T-helper 9 cell (primary cell): ENCODE measurements at places on chromosomes 6 and 20.

DNA sequence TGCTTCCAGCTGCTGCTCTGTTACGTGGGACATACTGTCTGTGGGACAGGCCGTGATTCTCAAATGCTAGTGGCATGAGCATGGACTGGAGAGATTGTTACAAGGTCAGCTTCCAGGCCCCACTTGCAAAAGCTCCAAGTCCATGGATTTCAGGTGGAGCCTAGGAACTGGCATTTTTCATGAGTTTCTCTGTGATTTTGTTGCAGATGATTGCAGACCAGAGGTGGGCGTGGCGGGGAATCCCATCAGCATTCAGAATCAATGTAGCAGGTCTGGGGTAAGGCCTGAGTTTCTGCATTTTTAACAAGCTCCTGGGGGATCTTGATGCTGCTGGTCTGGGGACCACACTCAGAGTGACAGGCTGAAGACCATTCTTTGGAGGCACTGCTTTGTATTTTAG, 2.4 kb upstream of the CDH4 start:
- no peak for DNase-seq

DNA sequence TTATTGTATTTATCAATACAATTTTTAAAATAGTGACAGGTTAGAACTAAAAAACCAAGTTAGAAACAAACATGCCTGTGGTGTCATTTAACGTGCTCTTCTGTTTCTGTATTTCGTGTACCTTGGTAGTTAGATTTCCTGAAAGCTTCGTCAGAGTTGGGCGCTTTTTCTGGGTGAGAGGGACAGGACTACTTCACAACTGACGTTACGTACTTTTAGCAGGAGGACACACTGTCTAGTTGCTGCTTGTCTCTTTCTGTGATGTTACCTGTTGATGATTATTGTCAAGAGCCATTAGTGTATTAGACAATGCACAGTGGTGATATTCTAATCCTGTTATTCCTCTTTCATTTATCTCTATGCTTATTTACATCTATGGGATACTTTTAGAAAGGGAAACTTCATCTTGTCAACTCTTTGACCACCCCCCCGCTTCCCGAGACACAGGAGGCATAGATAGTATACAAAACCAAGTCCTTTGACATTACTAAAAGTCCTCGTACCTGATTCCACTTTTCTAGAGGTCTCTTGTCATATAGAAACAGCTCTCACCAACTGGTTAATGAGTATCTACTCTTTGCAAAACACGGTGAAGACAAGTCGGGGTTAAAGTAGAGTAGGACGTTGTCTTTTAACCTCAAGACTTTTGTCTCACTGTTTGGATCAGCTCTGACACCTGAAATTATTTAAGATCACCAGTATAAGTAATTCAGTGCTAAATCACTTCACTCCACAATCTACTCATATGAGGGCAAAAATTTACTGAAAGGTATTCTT, 96.3 kb downstream of the LYRM2 start:
- no peak for DNase-seq

- no peak for DNase-seq
Observed at GRCh38 chr6:72665599-72665998, 43.7 kb downstream of the KCNQ5 start.

DNA sequence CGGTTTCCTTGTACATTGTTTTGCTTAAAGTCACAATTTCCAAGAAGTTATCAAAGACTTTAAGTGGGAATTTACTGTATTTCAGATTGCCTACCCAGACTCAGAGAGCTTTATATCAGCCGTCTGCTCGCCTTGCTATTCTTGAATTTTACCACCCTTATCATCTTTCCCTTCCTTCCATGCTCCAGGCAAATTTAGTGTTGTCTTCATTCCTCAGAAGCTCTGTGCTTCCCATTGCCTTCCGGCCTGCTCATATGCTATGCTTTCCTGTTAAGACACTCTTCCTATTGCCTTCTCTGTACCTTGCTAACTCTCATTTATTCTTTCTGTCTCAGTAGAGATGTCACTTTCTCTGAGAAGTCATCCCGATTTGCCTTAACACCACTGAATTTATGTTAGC, 52.1 kb downstream of the CD2AP start:
- DNase-seq: no peak

- no peak for DNase-seq
Observed at GRCh38 chr6:117142995-117143394, 122.4 kb upstream of the VGLL2 start.

DNA sequence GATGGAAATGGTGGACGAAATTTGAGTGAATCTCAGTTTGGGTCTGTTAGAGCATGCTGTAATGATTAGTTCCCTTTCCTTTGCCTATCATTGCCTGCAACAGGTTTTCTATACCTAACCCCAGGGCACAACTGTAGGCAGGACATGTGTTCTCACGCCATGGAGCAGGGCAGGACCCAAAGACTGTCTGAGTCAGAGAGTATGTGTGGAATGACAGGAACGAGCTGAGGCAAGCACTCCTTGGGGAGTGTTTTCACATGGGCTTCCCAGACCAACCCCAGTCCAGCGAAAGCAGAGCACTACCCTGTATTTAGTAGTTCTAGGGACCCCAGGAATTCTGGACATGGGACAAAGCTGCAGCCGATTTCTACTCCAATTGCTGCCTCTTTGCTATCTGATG, 234.2 kb downstream of the HACE1 start:
- no peak for DNase-seq

GRCh38 chr6:89433252-89434149, 549 bp downstream of the ANKRD6 start:
- DNase-seq: peak; percentile 10

- DNase-seq: no peak
Observed at GRCh38 chr6:41677124-41677921, 39.1 kb downstream of the MDFI start.

DNA sequence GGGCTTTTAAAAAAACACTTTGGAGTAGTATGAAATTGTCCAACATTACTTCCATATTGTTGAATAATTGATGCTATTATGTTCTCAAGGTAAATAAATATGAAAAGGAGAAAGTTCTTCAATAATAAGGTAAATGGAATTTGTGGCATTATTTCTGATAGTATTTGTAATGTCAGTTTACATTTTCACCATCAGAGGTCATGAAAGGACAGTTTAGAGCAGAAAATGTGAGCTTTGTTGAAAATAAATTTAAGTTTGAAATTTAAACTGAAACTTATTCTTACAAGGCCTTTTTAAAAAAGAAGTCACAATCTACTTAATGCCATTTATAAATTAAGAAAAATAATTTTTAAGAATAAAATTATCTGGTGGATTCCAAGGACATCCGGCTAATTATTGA, 15.8 kb upstream of the CEP162 start:
- DNase-seq: no peak

GRCh38 chr6:112877134-112878100, 530.3 kb downstream of the RFPL4B start:
- no peak for DNase-seq

DNA sequence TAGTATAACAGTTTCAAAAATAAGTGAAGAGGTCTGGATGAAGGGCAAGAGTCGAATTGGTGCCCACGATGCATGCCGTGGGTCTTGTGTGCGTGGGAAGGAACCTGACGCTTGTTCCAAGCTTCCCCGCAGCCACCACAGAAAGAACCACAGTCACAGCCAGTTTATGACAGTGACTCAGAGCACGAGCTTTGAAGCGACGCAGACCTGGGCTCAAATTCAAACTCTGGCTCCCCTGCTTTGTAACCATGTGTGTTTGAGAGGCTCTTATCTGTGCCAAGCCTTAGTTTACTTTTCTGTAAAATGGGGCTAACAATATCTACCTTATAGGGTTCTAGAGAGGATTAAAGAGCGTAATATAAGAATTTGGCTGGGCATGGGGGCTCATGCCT, 65.5 kb downstream of the SYNJ2 start:
- DNase-seq: no peak

DNA sequence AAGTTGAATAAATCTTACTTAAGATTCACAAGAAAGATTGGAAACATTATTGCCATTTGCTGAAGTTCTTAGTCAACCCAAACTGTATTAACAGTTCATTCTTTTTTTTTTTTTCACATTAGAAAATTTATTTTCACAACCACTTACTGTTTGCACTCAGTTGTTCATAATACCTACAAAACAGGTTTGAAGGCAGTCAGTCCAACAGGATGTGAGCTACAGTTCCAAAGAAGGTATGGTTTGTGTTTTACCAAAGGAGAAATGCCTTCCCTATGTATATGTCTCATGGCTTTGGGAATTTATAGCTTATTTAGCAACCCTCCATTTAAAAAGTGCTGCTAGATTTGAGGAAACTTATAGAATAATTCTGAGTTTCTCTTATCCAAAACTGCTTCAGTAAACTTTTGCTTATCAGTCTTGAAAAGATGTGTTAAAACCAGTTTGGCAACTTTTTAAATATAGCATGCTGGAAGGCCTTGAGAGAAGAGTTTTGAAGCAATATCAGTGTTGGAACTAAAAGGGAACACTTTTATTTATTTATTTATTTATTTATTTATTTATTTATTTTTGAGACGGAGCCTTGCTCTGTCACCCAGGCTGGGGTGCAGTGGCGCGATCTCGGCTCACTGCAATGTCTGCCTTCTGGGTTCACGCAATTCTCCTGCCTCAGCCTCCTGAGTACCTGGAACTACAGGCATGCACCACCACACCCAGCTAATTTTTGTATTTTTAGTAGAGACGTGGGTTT, 46.8 kb upstream of the RREB1 start:
- DNase-seq: no peak

- DNase-seq: no peak
Observed at GRCh38 chr20:16311756-16312155, 261.5 kb downstream of the KIF16B start.

DNA sequence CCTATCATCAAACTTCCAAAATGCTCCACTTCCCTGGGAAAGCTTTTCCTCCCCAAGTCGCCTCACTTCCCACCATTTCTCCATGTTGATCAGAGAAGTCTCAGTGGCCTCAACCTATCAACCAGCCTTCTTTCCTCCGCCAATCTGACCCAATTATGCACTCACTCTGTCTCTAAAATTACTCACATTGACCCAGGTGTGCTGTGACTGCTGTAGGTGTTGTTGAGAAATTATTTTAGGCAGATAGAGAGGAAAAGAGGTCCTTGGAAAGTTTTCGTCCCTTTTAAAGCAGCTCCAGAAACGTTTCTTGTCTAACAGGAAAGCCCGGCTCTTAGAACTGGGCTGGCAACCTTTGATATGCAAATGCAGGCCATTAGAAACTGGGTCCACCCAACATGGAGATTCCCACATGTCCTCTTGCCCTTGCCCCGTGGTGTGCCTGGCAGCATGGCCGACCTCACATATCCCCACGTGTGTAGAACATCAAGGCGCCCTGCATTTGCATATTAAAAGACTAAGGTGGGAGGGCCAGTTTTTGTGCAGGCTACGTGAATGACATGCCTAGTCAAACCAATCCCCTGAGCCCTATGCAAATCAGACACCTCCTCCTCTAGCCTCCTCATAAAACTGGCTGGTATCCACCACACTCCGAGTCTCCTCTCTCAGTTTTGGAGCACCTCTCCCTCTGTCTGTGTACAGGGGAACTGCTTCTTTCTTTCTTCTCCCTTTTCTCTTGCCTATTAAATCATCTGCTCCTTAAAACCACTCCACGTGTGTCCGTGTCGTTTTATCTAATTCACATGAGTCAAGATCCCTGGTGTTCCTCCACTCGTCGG, 12.9 kb downstream of the IPCEF1 start:
- DNase-seq: no peak

- peak; percentile 93 for DNase-seq
Observed at GRCh38 chr6:41895300-41896233, at the start of gene USP49. TSS of gene USP49 (minus strand) at chr6:41895375. CDS start at chr6:41806983, 88,392 bp downstream.

GRCh38 chr6:29558439-29559079, 973 bp downstream of the UBD start:
- no peak for DNase-seq

DNA sequence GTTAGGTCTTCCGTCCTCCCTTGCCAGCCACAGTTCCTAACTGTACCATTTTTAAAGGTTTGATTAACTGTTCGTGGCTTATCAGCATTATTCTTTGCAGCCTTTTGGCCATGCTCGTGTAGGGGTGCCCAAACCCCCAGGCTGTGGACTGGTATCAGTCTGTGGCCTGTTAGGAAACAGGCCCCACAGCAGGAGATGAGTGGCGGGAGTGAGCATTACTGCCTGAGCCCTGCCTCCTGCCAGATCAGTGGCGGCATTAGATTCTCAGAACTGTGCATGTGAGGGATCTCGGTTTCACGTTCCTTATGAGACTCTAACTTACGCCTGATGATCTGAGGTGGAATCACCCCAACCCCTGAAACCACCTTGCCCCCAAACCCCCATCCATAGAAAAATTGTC, 79.3 kb downstream of the TBC1D7 start:
- no peak for DNase-seq

DNA sequence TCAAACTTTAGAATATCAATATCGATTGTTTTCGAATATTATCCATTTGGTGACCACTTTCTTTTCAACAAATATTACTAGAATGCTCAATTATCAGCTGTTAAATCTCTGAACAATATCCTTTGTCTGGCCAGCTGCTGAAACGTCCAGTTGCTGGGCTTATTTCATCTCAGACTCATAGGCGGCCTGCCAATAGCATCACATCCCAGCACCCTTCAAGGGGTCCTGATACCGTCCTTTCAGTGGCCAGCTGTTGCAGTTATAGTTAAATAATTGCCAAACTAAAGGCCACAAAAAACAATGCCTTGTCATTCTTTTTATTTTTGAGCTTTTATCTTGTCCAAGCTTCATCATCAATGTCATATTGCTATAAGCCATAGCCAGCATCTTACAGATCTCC, 1006.8 kb upstream of the MANEA start:
- DNase-seq: no peak

DNA sequence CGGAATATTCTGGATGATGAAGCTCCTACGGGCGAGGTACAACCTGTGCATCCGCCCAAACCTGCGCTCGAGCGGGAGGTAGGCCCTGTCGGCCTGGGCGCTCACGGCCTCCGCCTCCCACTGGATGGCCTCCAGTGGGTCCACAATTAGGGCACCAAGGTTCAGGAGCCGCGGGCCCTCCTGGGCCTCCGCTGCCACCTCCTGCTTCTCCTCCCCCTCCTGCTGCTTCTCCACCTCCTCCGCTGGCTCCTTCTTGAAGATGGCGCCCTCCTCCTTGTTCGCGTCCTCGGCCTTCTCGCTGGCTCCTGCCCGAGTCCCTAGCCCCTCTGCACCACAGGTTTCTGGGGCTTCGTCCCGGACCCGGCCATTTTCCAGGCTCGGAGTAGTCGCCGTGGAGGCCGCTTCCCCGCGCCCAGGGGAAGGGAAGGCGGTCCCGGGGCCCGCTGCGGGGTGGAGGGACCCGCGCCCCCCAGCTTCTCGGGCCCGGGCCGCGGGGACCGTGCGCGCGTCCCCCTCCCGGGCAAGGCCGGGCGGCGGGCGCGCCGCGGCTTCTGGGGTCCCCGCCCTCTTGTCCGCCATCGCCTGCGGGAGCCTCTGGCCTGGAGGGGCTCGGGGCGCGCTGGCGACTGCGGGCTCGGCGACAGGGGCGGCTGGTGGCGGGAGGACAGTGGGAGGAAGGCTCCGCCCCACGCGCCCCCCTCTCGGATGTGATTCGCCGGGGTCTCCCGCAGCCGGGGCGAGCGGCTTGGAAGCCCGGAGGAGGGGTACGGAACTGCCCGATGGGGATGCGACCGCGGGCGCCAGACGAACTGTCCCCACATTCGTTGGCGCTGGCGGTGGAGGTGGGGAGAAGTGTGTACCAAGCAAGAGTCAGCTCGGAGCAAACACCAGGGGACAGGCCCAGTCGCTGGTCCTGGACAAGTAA, 17.6 kb downstream of the PLAGL2 start:
- peak; percentile 30 for DNase-seq
